ENCODE measurements at places on chromosomes 13 and 19.

- DNase-seq = peak; percentile 66
These were observed 5.4 kb downstream of the TM9SF2 start for GRCh38 chr13:99506634-99507033.

GRCh38 chr13:50519866-50520265 lies 323.6 kb downstream of the DLEU7 start:
- no peak for DNase-seq

- DNase-seq = no peak
These were observed 10.7 kb upstream of the CRTC1 start for GRCh38 chr19:18672606-18673337.

- DNase-seq = no peak
These were observed 5.5 kb downstream of the CELF5 start for GRCh38 chr19:3229888-3230496.

DNA sequence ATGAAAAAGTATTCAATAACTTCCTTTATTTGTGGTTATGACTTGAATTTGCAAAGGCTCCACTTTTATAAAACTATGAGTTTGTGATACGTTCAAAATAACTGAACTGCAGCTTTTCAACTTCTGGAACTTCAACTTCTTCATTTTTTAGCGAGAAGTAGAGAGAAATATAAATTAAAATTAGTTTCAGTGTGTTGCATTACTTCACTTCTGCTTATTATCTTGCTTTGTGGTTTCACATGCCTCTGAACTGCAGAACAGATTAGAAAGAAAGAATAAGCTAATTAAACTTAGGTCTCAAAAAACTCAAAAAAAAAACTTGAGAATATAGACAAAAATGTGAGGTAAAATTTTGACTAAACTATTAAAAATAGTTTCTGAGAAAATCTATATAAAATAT lies 1073.4 kb downstream of the PCDH17 start:
- peak; percentile 38 for DNase-seq

DNA sequence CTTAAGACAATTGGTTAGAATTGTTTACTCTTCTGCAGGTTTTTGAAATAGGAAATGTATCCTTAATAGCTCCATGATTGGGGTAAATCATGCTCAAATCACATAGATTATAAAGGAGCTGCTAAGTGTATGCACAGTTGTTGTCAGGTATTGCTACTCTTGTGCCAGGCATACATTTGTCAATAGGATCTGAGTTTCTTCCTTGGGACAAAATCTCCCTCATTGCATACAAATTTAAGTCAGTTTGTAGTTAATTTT lies 109.3 kb upstream of the MLNR start:
- DNase-seq = no peak

Data from suppressor macrophage treated with lipopolysaccharide for 1 hour (primary cell).